Muscle of back (tissue), 13 donors: ENCODE measurements at places on chromosomes 2 and 18. TPM values are rescaled to one million over a fixed set of nuclear protein-coding genes. Genes with fewer than 3 reads are reported as not detected.

POTEI gene
- polyA plus RNA-seq = 0.09 TPM

UGT1A4 gene
- polyA plus RNA-seq = not detected

SCN3A gene
- 0.70 TPM for polyA plus RNA-seq

ABCB6 gene
- 25.4 TPM for polyA plus RNA-seq

PLEKHM3 gene
- 7.0 TPM for polyA plus RNA-seq

DNA sequence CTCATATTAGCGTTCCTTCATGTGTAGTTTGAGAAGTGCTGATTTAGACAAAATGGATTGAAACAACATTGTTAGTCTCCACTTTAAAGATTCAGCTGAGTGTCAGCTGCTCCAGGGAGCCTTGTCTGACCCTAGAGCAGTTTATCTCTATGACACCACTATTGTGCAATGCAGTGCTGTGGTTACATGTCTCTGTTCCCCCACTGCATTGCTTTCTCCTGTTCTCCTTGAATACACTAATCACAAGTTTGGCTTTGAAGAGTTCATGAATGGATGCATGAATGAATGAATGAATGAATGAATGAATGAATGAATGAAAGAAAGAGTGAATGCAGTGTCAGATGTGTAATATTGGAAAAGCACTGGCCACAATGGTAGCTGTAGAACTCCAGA, 38.3 kb downstream of the GCG start:
- DNase-seq = no peak

DNA sequence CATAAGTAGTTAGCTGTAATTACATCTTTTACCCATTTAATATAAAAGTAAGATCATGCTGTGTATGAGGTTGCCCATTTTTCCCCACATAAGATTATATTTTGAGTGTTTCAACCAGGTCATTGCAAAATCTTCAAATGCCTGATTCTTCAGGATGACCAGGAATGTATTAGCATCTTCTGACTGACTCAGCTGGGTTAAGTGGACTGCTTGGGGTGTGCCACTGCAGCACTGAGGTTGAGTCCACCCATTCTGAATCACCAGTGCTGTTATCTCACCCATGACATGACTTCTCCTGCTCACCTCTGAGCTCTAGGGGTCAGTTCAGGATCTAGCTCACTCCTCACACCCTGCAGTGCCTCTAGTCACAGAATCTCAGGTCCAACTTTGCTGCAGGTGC, 576.7 kb upstream of the ZEB2 start:
- DNase-seq = no peak

GRCh38 chr2:30110773-30111172, 36.0 kb upstream of the YPEL5 start:
- no peak for DNase-seq

DNA sequence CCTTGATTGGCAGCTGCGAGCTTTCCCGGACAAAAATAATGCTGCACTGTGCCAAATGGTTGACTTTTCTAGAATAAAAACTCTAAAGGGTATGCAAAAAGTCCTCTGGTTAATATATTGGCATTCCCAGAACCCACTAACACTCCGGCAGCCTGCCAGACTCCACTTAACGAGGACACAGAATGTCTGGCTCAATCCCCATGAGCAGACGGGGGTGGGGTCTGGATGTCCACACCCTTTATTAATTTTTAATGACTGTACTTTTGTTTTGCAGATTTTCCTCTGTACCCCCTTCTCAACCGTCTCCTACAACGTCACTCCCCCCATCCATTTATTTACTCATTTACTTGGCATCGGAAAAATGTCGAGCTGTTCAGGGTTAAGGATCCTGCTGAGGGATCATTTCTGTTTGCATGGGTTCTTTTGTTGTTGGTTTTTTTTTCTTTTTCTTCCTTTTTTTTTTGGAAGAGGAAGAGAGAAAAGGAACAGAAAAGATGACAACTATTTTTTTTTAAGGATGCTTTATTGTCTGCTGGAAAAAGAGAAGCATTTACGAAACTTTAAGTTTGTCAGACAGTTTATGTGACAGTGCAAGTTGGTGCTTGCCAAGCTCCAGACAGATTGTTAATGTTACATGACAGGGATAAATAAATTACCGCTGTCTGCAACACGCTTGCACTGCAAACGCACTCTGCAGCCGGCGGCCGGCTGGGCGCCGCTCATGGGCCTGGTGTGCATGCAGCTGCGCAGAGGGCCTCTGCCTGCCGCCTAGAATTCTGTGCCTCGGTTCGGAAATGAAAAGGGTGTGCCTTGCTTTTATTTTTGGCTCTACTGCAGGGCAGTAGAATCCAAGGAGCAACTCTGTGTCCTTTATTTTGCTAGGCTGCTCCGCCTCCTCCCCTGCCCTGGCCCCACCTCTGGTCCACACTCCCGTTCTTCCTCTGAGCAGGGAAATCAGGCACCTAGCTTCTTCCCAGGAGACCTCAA, 3.6 kb downstream of the LDLRAD4 start:
- peak; percentile 92 for DNase-seq

GRCh38 chr2:24214880-24215279, 40.0 kb downstream of the FAM228A start:
- no peak for DNase-seq

GRCh38 chr18:65792456-65793074, 41.8 kb downstream of the CDH7 start:
- no peak for DNase-seq

DNA sequence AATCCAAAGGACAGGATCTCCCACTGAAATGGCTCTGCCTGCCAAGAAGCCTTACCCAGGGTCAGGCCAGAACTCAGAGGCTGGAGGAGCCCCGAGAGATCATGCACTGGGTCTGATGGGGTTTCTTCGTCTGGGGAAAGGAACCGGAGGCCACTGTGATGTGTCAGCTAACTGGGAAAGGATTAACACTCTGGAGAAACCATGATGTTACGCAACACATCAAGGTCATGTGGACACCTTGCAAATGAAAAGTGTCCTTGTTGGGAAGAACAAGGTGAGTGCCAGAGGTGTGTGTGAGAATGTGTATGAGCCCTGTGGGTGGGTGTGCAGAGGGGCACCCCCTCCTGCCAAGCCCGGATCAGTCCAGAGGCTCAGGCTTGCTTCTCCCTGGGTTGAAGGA, 86.9 kb downstream of the CRACDL start:
- DNase-seq = no peak

DNA sequence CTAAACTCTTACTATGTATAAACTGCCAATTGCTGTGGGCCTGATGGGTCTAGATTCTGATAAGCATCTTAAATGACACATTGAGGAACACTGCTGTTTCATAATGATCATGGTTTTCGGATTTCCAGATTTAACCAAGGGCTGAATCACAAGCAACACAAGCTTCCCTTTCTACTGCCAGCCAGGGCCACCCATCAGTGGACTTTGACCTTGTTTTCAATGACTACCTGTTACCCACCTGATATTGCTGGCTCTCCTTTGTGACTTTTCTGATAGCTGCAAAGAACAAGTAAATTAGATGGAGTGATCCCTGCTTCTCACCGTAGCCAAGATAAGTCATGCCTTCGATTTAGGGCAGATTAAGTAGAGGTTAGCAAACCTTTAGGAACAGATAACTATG, 259.0 kb downstream of the PAX3 start:
- no peak for DNase-seq

- no peak for DNase-seq
Measured at GRCh38 chr2:143622106-143622505, 492.9 kb downstream of the ARHGAP15 start.
